ENCODE measurements at places on chromosomes 4 and X.

GRCh38 chr4:48388525-48389154, 47.3 kb downstream of the SLAIN2 start:
- DNase-seq = no peak

DNA sequence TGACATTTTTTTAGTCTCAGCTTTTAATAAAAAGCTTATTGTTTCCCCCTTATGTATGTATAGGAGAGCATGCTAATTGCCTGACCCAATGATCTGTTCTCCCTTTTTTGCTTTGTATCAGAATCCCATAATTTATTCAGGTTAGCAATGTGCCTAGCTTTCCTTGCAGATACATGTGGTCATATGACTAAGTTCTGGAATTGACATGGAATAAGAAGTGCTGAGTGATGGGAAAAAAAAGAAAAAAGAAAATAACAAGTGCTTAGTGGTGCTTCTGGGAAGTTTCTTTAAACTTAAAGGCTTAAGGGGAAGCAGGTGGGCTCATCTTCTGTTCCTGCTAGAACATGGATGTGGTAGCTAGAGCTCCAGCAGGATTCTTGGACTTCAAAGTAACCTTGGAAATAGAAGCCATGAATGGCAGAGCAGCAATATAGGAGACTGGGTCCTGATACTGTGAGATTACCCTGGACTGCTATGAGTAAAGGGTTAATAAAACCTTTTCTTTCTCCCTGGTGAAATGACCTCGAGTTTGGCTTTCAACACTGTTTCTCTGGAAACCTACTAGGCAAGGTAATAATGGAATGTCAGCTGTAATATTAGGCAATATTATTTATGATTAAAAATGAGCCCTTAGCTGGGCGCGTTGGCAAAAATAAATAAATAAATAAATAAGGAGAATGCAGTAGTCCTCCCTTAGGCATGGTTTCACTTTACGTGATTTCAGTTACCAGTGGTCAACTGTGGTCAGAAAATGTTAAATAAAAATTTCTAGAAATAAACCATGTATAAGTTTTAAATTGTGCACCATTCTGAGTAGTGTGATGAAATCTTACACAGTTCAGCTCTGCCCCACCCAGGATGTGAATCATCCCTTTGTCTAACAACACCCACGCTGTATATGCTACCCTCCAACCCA, 16.7 kb upstream of the RBM41 start:
- no peak for DNase-seq

- no peak for DNase-seq
These were observed 257.5 kb upstream of the FTHL17 start for GRCh38 chrX:31329298-31329697.

DNA sequence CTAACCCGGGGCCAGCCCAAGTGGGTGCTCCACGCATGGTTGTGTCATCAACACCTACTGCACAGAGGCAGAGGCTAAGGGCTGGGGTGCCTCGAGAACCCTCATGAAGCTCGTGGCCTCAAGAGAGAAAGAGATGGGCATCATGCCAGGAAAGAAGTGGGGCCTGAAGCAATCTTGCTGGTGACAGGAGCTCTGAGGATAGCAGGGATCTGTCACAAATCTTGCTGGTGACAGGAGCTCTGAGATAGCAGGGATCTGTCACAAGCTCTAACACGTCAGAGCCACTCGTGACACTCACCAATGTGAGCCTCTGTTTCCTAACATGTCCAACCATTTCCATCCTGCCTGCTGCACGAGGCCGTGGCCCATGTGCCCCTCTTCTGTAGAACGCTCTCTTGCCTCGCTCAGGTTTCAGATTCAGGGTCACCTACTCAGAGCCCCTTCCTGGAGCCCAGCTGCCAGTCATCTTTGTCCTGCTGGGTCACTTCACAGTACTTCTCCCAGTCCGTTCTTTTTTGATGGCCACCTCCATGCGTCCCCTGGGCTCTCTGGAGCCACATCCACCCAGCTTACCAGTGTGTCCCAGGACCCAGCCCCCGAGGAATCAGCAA, 21.1 kb downstream of the PNMA6E start:
- DNase-seq = no peak

DNA sequence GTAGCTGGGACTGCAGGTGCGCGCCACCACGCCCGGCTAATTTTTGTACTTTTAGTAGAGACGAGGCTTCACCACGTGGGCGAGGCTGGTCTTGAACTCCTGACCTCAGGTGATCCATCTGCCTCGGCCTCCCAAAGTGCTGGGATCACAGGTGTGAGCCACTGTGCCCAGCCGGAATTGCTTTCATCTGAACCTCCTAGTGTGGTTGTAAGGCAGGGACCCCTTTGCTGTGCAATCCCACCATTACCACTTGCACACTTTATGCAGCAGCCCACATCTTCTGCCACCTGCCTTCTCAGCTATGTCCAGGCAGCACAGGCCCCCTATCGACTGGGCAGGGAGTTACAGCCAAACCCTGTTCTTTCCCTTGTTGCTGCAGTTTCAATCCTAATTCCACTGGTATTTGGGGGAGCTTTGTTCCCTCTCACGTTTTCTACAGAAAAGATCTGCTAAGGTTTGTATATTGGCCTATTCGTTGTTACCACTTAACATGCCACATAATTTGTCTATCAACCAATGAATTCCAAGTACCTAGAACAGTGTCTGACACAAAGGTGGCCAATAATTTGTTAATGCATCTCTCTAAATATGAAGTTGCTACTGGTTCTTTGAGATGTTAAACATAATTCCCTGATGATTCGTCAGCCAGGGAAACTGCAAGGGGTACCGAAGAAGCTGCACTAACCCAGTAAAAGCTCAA, 6.5 kb downstream of the RPL39 start:
- no peak for DNase-seq

- no peak for DNase-seq
These were observed at the start of gene LRAT for GRCh38 chr4:154743683-154744340. Gene LRAT (plus strand): TSS chr4:154744000. CDS start chr4:154744327, 327 bp downstream.

GRCh38 chr4:4613126-4613465, 71.2 kb upstream of the STX18 start:
- DNase-seq = no peak

GRCh38 chr4:47074816-47075215, 43.4 kb downstream of the GABRB1 start:
- no peak for DNase-seq

DNA sequence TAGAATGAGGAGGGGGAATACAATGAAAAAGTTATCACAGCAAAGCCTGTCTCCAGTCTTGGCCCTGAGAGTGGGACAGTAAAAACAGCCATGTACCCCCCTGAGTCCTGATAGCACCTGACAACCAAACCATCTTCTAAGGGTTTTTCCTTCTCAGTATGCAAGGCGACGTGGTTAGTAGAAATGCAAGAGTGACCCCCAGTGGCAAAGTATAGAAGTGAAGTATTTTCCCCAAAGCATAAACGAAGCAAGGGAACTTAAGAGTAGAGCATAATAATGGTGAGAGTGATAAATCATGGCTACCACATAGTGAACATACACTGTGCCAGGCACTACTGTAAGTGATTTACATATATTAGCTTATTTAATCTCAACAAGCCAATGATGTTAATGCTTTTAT, 52.8 kb downstream of the FAM47C start:
- peak; percentile 53 for DNase-seq

DNA sequence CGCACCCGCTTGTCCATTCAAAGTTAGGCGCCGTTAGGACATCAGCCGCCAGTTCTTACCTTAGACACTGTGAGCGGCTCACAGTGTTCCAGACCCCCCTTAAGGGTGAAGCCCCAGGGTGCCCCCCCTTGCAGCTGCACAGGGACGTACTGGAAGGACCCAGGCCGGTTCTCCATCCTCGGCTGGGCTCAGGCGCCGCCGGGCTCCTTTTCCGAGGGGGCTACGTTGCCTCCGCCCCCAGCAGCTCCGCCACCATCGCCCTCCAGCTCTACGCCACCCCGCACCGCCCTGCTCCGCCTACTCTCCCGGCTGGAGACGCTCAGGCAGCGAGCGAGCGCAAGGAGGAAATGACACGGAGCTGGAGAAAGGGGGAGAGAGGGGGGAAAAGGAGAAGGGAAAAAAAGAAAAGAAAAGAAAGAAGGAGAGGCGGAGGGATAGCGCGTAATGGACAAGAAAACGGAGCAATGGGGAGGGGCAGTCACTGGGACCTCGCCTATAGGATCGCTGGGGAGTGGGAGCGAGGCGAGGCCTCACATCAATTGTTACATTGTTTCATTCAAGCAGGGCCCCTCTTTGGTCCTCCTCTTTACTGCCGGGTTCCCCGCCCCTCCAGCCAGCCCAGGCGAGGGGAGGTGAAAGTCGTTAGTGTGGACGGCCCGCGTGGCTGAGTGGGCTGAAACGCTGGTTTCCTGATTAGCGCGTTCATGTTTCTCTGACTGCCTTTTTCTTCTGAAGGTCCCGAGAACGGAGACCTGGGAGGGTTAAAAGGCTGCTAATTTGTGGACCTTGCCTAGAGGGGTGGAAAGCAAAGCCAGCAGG, at the start of gene SHROOM4:
SHROOM4 (minus strand) TSS at position 352 of the 819 bp plus-strand sequence; CDS start at position 176, 176 bp downstream.
- no peak for DNase-seq

DNA sequence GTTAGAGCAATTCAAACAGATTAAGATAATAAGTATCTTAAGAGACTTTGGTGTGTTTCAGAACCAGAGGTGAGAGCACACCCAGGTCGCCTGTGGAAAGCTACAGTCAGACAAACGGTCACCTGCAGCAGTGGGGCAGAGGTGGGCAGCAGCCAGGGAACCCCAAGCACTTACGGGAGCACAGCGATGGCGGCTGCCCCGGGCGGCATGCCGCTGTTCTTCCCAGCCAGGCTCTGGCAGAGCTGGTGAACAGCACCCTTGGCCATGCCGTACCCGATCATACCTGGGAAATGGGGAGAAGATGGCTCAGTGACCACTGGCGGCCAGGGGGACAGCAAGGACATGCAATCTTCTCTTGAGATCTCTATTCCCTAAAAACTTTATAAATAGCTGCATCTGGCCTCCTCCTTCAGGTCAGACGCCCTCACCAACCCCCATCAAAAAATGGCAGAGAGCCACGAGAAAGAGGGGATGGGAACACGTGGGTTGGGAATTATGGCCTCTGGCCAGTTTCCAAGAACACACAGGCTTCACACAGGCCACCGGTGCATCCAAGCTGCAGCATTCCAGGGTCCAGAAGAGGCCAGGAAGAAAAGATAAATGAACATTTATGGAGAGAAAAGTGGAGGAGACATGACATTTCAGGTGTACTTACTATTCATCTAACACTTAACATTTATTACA, 19.7 kb downstream of the QDPR start:
- DNase-seq = no peak

DNA sequence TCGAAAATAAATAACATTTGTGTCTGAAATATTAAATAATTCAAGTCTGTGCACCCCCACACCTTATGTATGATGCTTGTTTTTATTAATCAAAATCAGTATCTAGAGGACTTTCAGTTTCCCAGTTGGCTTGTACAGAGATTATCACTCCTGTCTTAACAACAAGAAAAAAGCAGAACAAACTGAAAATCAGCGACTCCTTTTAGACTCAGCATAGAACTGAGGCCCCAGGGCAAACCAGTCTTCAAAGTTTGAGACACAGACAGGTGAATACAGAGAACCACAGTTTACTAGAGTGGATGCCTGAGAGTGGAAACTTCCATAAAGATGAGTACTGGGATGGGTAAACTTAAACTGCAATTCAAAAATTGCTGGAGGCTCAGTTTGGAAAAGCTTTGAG, 142.8 kb upstream of the KLF8 start:
- DNase-seq = no peak

- no peak for DNase-seq
These were observed at the start of gene DCAF12L1 for GRCh38 chrX:126552313-126553022. Gene DCAF12L1 (minus strand): TSS chrX:126552814. CDS start chrX:126552608, 206 bp downstream.

- DNase-seq = no peak
These were observed 82.5 kb downstream of the FAT4 start for GRCh38 chr4:125397226-125397625.

DNA sequence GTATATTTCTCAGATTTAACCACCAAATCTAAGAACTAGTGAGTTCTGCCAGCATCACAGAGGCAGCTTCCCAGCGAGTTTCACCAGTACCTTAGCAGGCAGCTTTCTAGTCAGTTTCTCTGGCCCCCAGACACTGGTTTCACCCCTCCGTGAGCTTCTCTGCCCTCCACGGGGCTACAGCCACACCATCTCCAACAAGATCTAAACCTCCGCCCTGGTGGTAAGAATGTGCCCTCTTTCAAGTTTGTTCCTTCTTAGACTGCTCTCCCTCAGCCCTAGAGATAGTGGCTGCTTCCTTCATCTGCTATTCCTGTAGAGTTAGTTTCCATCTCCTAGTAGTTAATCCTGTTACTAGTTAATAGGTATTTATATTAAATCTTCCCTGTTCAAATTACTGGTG, 60.5 kb upstream of the TAB3 start:
- DNase-seq = no peak

GRCh38 chrX:153526801-153527200, 9.4 kb downstream of the ATP2B3 start:
- DNase-seq = no peak

DNA sequence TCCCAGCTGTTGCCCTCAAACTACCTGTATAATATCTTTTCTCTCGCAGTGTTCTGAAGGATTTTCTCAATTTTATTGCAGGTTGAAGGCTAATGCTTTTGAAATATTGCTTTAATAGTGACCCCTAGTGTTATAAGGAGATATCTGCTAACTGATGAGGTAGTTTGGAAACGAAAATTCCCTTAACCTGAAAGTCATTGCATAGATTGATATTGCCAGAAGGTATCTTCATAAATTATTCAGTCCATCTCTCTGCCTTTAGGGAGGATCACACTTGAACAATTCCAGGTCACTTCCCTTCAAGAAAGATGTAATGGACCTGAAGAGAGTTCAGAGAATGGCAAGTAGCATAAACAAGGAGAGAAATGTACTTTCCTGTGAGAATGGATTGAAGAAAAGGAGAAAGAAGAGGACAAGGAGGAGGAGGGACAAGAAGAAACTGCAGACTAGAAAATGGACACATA, 44.1 kb downstream of the TIGD4 start:
- no peak for DNase-seq

DNA sequence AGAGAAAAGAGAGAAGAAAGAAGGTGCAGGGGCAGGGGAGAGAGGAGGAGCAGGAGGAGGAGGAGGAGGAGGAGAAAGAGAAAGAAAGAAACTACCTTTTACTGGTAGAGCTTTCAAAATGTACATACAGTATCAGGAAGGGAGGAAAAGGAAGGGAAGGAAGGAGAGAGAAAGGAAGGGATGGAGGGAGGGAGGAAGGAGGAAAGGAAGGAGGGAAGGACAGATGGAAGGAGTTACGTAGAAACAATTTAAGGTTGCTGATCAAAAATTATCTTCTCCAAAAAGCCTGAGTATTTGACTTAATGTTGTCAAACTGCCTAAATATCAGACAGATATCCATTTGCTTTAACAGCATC, 13.4 kb downstream of the TBC1D9 start:
- DNase-seq = no peak

DNA sequence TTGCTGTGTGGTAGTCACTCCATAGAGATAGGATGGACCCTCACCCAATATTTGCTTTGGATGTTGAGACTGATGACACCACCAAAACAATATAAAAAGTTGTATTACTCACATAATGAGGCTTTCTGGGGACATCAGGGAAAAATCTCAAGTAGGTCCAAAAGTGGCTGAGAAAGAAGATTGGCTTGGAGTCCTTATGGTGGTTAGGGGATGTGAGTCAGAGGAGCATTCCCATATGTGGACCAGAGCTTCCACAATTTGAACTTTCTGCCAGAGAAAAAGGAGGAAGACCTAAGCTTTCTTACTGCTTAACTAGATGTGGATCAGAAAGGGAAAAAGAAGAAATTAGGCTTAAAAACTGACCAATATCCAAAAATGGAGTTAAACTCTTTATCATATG, 460.5 kb downstream of the SH3BGRL start:
- DNase-seq = no peak
